AG04450 (cell line): ENCODE measurements at places on chromosomes 1 and 21. TPM values are rescaled to one million over a fixed set of nuclear protein-coding genes. Genes with fewer than 3 reads are reported as not detected.

GRCh38 chr1:202317941-202318925 is 23.5 kb downstream of the UBE2T start:
- DNase-seq, result no peak

DNA sequence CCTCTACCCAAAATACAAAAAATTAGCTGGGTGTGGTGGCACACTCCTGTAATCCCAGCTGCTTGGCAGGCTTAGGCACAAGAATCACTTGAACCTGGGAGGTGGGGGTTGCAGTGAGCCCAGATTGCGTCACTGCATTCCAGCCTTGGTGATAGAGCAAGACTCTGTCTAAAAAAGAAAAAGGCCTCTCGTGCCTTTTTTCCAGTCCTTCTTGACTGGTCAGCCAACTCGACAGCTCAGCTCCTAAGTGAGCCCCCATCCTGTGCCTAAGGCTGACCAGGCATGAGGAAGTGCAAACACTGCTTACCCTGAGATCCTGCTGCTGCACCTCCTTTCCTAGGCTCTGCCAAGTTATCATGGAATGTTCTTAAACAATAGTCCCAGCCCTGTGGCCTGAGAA is 10.1 kb upstream of the PROK1 start:
- DNase-seq, result no peak

- no peak for DNase-seq
Observed at GRCh38 chr1:95850763-95851162, 616.8 kb downstream of the RWDD3 start.

DNA sequence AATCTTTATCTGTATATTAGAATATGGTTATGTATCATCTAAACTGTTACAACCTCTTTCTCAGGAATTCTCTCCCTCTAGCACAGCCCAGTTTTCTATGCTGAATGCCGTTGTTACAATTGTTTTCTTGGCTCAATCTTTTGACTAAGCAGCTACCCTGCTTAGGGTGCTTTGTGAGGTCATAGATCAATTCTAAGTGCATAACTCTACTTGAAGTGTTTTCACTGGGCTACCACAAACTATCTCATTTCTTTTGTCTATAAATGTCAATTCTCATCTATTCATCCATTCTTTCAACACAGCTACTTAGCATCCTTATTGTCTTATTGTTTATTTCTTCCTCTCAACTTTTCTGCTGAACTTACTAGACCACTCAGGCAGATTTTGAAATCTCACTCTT is 77.1 kb downstream of the CEP350 start:
- DNase-seq, result no peak

- no peak for DNase-seq
Observed at GRCh38 chr1:34980715-34981114, 4.4 kb downstream of the TMEM35B start.

Gene SLC22A15
- polyA plus RNA-seq, result not detected in 2 replicates

Gene DIRAS3
- polyA plus RNA-seq, result 12.6 and 13.1 TPM in 2 replicates

Gene DAB1
- 0.05 and 0.16 TPM in 2 replicates for polyA plus RNA-seq
